Sigmoid colon (tissue), 7 donors: ENCODE measurements at places on chromosomes 6 and 20. TPM values are rescaled to one million over a fixed set of nuclear protein-coding genes. Genes with fewer than 3 reads are reported as not detected.
A peak's percentile ranks its signal among the peaks of the same experiment; 100 is the strongest.

GRCh38 chr20:54922096-54922495 lies 446.7 kb downstream of the DOK5 start:
- no peak overlapping the region for H3K4me3 ChIP-seq
- no peak overlapping the region for H3K27ac ChIP-seq
- no peaks in the 10 kb centered on the region for H3K36me3 ChIP-seq
- H3K4me1 ChIP-seq: no peaks in the 10 kb centered on the region
- H3K27me3 ChIP-seq: no peaks in the 10 kb centered on the region

DNA sequence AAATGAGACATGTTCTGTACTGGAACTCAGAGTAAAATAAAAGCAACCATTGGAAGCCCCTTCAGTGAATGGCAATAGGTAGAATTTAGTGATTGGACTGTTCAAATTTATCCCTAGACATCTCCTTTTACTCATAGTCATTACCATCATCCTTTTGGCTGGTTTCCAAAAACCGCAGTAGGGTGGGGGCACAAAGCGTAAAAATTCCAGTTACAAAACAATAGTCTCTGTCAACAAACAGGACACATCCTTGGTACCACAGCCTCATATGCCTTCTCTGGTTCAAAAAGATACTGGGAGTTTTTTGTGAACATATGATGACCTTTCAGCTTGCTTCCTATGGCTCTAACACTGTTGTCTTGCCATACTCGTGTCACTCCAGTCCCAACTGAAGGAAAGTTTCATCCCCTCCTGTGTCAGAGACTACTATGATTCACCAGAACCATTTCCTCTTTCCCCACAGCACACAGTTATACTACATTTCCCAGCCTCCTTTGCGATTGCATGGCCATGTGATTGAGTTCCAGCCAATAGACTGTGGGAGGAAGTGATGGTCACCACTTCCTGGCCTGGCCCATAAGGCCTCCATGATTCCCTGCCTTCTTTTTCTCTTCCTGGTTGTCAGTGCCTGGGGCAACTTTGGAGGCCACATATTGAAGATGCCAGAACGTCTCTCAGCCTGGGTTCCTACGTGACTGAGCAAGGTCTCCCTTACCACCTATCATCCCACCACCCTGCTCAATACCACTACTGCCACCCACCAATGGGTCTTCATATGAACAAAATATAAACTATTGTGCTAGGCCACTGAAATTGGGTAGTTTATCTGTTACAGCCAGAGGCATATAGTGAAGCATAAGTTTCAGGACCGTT lies 162.4 kb downstream of the ID4 start:
- no peak overlapping the region for H3K27ac ChIP-seq
- H3K27me3 ChIP-seq: no peaks in the 10 kb centered on the region
- no peaks in the 10 kb centered on the region for H3K36me3 ChIP-seq
- no peak for DNase-seq
- no peaks in the 10 kb centered on the region for H3K4me1 ChIP-seq

DNA sequence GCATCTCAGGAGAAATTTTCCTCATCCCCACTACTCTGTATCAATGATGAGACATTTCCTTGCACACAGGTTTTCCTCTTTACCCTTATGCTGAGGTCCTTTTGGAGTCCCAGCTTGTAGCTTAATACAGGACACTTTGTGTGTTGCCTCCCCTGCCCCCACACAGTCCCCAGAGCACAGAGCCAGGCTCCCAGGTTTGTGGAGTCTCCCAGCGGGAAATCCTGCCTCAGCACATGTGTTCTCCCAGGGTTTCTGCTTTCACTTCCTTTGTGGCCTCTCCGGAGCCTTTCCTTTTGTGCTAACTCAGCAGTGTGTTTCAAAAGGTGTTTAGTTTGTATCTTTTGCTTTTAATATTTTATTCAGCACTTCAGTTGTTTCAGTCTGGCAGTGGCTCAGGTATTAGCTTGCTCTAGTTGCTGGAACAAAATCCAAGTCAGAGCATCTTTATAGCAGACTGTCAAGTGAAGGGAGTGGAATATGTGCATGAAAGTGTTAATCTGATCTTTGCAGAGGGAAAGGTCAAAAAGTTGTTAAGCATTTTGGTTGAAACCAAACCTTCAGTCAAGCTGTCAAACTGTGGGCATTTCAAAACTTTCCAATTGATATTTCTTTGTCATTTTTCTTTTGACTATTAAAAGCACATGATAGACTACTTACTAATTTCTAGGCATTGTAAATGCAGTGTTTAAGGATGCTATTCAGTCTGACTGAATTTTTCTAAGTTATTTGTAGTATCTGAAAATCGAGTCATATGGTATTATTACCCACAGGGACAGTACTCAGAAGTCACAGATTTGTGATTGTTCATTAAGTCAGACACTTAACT lies 8.6 kb downstream of the SNX9 start:
- H3K4me1 ChIP-seq: peaks cover 40% of the 10 kb centered on the region
- no peaks in the 10 kb centered on the region for H3K36me3 ChIP-seq
- H3K4me3 ChIP-seq: no peak overlapping the region
- DNase-seq: no peak
- no peak overlapping the region for H3K27ac ChIP-seq

DNA sequence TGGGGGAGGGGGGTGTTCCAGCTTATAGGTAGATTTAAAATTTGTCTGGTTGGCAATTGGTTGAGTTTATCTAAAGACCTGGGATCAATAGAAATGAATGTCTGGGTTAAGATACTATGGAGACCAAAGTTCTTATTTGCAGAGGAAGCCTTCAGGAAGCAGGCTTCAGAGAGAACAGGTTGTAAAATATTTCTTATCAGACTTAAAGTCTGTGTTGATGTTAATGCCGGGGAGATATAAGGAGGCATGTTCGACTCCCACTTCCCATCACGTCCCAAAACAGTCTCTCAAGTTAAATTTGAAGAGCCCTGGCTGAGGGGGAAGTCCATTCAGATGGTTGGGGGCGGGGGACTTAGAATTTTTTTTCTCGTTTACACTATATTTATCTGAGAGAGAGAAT lies 12.3 kb upstream of the BLCAP start:
- H3K4me3 ChIP-seq: no peak overlapping the region
- no peaks in the 10 kb centered on the region for H3K4me1 ChIP-seq
- DNase-seq: no peak
- H3K36me3 ChIP-seq: no peaks in the 10 kb centered on the region
- H3K27ac ChIP-seq: no peak overlapping the region

GRCh38 chr20:44447827-44448419 lies 27.8 kb upstream of the TTPAL start:
- H3K4me1 ChIP-seq: no peaks in the 10 kb centered on the region
- no peak overlapping the region for H3K27ac ChIP-seq
- H3K27me3 ChIP-seq: no peaks in the 10 kb centered on the region
- no peak overlapping the region for H3K4me3 ChIP-seq

- H3K4me1 ChIP-seq: no peaks in the 10 kb centered on the region
- H3K27ac ChIP-seq: no peak overlapping the region
- no peak for DNase-seq
Observed at GRCh38 chr6:69631552-69632346, 165.1 kb downstream of the LMBRD1 start.

GRCh38 chr6:169996378-169997051 lies 245.1 kb downstream of the ERMARD start:
- DNase-seq: no peak
- H3K4me3 ChIP-seq: no peak overlapping the region
- H3K27me3 ChIP-seq: no peaks in the 10 kb centered on the region
- no peaks in the 10 kb centered on the region for H3K4me1 ChIP-seq

GRCh38 chr6:34347303-34347702 lies 45.2 kb downstream of the NUDT3 start:
- H3K27ac ChIP-seq: no peak overlapping the region
- H3K27me3 ChIP-seq: no peaks in the 10 kb centered on the region
- no peaks in the 10 kb centered on the region for H3K36me3 ChIP-seq
- no peak for DNase-seq
- H3K4me1 ChIP-seq: peaks cover 18% of the 10 kb centered on the region

DNA sequence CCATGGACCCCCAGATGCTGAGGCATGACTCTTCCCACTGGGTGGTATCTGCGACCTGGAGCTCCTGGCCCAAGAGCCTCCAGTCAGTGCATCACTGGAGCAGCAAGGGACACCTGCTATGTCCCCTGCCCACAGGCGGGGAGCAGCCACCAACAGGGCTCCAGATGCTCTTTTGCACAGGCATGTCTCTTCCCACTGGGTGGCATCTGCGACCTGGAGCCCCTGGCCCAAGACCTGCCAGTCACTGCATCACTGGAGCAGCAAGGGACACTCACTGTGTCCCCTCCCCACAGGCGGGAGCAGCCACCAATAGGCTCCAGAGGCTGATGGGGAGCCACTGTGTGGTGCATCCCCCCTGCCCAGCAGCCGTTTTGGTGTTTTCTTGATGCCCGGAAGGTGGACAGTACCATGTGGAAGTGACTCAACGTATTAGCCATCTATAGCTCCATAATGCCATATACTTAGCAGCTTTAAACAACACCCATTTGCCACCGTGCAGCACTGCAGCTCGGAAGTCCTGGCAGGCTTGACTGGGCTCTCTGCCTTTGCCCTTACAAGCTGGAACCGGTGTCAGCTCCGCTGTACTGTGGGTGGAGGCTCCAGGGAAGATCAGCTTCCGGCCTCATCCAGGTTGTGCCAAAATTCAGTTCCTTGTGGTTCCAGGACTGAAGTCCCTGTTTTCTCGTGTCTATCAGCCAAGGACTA lies 124.9 kb upstream of the CST7 start:
- no peaks in the 10 kb centered on the region for H3K27me3 ChIP-seq
- H3K4me1 ChIP-seq: no peaks in the 10 kb centered on the region
- H3K4me3 ChIP-seq: no peak overlapping the region
- DNase-seq: peak; percentile 48

DNA sequence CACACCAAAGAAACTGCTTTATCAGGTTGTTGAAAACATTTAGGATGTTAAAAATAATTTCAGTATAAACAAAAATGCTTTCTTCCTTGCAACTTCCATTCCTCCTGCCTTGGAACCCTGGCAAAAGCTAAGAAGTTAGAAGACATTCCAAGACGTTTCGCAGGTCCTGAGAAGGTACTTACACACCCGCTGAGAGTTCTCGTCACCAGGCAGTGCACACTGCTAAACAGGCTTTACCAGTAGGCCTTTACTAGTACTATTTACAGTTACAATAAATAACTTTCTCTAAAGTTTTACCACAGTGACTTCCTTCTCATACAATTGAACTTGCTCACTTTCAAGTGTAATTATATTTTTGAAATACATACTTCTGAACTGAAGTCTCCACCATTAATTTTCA lies 81.4 kb upstream of the RPS6KA2 start:
- H3K4me1 ChIP-seq: no peaks in the 10 kb centered on the region
- no peaks in the 10 kb centered on the region for H3K36me3 ChIP-seq
- no peak overlapping the region for H3K27ac ChIP-seq
- no peak overlapping the region for H3K4me3 ChIP-seq

DNA sequence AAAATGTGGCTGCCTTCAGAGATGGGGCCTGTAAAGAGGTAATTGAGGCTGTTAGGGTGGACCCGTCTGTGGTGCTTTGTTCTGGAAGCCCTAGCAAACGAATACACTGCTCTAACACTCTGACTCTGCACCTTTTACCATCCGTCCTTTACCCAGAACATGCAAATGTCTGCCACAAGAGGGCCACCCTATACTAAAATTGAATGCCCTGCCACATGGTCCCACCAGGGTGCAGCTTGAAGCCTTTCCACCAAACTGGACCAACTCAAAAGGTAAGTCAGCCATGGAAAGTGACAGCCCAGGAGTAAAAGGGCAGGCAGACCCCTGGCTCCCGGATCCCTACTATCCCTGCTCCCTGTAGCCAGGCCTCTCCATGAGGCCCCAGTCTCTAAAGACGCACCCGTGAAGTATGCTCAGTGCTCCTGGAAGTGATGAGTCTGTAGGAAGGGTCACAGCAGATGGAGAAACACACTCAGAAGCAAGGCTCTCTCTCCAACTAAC lies 5.8 kb upstream of the BFSP1 start:
- peak; percentile 90 for DNase-seq
- peaks cover 60% of the 10 kb centered on the region for H3K4me1 ChIP-seq
- H3K27me3 ChIP-seq: no peaks in the 10 kb centered on the region

DNA sequence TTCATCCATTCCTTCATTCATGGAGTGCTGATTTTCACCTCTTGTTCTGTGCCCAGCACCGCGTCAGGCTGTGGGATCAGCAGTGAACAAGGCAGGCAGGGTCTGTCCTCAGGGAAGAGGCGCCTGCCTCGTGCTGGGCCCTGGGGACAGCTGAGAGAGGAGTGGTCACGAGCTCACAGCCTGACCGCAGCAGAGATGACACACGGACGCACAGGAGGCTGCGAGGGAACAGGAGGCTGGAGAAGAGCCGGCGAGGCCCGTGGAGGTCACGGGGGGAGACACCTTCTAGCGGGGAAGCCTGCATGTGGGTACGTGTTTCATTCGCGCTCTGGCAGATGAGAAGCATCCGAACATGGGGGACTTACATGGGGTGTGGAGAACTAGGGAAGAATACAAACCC lies 27.5 kb downstream of the PXDC1 start:
- no peak for DNase-seq
- no peaks in the 10 kb centered on the region for H3K27me3 ChIP-seq
- H3K27ac ChIP-seq: no peak overlapping the region
- H3K4me1 ChIP-seq: peaks cover 53% of the 10 kb centered on the region
- H3K36me3 ChIP-seq: peaks cover 49% of the 10 kb centered on the region
- H3K4me3 ChIP-seq: no peak overlapping the region

GRCh38 chr6:28693033-28693750 lies 167.5 kb downstream of the GPX5 start:
- H3K4me1 ChIP-seq: no peaks in the 10 kb centered on the region
- no peaks in the 10 kb centered on the region for H3K36me3 ChIP-seq
- peaks cover 32% of the 10 kb centered on the region for H3K27me3 ChIP-seq
- no peak overlapping the region for H3K4me3 ChIP-seq
- no peak overlapping the region for H3K27ac ChIP-seq
- no peak for DNase-seq

DNA sequence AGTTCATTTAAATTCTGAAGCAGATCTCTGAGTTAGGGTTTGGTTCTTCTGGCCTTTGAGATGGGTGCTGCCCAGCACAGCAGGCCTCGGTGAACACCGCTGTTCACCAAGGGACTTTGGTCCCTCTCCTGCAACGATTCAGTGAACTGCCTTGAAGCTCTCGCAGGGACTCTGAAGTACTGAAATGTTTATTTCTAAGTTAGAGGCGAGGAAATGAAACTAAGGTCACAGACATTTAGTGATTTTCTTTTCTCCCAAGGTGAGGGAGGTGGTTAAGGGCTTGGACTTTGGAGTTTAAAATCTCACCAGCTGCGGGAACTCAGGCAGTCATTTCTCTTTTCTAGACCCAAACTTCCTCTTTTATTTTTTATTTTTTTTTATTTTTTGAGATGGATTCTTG lies 26.2 kb downstream of the E2F3 start:
- H3K27me3 ChIP-seq: no peaks in the 10 kb centered on the region
- no peaks in the 10 kb centered on the region for H3K4me1 ChIP-seq
- no peak overlapping the region for H3K4me3 ChIP-seq
- H3K27ac ChIP-seq: no peak overlapping the region
- no peak for DNase-seq

- DNase-seq: no peak
- H3K36me3 ChIP-seq: no peaks in the 10 kb centered on the region
- H3K27ac ChIP-seq: no peak overlapping the region
- H3K4me1 ChIP-seq: peaks cover 17% of the 10 kb centered on the region
- H3K27me3 ChIP-seq: no peaks in the 10 kb centered on the region
- H3K4me3 ChIP-seq: no peak overlapping the region
Observed at GRCh38 chr6:125207956-125208355, 54.4 kb downstream of the TPD52L1 start.

- no peaks in the 10 kb centered on the region for H3K4me1 ChIP-seq
- H3K27me3 ChIP-seq: no peaks in the 10 kb centered on the region
- H3K27ac ChIP-seq: no peak overlapping the region
- peak; percentile 81 for DNase-seq
Observed at GRCh38 chr6:4603291-4603690, 172.9 kb upstream of the CDYL start.

Gene TOX2
- total RNA-seq: 3.2 TPM

Gene FAM217A
- not detected for total RNA-seq

Gene OOEP
- not detected for total RNA-seq

Gene NR2E1
- total RNA-seq: not detected

Gene PPP1R3D
- total RNA-seq: 5.3 TPM

Gene LY6G5C
- total RNA-seq: 1.1 TPM

Gene BPIFB2
- not detected for total RNA-seq

Gene GPR63
- 1.8 TPM for total RNA-seq

Gene SLC17A2
- total RNA-seq: not detected

Gene RALGAPB
- total RNA-seq: 37.9 TPM
